ENCODE measurements at places on chromosomes 7 and 10.

DNA sequence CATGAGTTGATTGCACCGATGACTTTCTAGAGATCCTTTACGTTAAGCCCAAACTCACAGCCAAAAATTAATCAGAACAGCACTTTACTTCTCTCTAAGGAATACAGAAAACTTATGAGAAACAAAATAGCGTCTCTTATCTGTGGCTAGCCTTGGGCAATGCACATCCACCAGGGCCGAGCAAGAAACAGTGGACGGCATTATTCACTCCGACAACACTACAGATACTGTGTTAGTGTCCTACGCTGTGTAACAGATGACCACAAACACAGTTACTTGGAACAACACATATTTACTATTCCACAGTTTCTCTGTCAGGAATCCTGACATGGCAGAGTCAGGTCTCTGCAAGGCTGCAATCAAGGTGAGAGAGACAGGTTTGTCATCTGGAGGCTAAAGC lies 598.3 kb upstream of the ADARB2 start:
- no peak for DNase-seq

- DNase-seq, result no peak
Observed at GRCh38 chr10:125377368-125377767, 217.0 kb upstream of the CTBP2 start.

- no peak for DNase-seq
Observed at GRCh38 chr10:70362328-70362727, 20.1 kb downstream of the LRRC20 start.

DNA sequence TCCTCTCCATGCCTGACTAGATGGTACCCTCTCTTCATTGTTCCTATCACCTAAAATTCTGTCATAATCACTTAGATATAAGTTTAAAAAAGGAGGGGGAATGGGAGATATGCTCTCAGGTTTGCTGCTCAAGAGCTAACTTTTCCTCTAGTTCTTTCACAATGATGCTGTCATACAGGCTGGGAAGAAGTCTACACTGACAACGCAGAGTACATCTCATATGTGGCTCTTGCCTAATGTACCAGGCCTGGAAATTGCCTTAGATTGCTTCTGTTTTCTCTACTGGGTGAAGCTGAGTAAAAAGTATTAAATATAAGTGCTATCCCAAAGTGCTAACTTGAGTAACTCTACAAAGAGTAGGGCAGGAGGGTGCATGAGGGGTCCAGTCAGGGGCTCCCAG lies 43.8 kb upstream of the BET1 start:
- no peak for DNase-seq

GRCh38 chr10:124116771-124117510 lies 23.5 kb upstream of the CHST15 start:
- DNase-seq, result peak; percentile 3

GRCh38 chr7:149721084-149721601 lies 52.2 kb downstream of the ZNF467 start:
- DNase-seq, result no peak

GRCh38 chr10:107829161-107829560 lies 664.7 kb upstream of the SORCS1 start:
- DNase-seq, result no peak

DNA sequence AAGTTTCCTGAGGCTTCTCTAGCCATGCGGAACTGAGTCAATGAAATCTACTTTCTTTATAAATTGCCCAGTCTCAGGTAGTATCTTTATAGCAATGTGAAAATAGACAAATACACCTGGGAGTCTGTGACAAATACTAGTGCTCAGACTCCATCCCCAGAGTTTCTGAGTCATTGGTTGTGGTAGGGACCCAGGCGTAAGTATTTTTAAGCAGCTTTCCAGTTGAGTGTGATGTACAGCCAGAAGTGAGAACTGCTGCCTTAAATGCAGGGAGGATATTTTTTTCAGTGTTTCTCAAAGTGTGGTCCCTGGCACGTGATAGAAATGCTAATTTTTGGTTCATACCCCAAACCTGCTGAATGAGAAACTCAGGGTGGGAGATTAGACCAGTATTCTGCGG lies 121.7 kb downstream of the SORCS3 start:
- no peak for DNase-seq

GRCh38 chr7:125450749-125451148 lies 521.1 kb upstream of the POT1 start:
- no peak for DNase-seq

- DNase-seq, result no peak
Observed at GRCh38 chr7:155292680-155293226, 4.9 kb upstream of the INSIG1 start.

- DNase-seq, result no peak
Observed at GRCh38 chr7:51335057-51335456, 18.4 kb upstream of the COBL start.

DNA sequence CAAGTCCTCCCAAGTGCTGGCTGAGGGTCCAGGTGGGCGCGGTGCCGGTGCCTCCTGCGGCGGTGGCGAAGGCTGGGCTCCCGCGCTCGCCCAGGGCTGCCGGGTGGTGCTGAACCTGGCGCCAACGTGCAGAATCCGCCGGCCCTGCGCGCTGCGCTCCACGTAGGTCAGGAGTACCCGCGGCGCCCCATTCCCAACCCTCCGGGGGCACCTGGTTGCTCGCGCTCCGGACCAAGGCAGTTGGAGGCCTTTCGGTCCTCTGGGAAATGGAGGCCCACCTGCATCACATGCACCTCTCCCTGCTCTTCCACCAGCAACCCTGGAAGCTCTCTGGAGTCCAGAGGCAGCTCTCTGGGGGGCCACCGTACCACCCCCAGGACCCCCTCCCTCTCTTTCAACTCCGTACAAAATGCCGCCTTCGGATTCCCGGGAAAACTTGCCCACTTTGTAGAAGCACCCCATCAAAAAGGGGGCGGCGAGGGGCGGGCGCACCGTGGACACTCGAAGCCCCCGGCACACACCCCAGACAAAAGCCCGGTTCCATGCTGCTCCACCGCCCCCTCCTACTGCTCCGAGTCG lies 745 bp downstream of the SLC16A9 start:
- peak; percentile 26 for DNase-seq

DNA sequence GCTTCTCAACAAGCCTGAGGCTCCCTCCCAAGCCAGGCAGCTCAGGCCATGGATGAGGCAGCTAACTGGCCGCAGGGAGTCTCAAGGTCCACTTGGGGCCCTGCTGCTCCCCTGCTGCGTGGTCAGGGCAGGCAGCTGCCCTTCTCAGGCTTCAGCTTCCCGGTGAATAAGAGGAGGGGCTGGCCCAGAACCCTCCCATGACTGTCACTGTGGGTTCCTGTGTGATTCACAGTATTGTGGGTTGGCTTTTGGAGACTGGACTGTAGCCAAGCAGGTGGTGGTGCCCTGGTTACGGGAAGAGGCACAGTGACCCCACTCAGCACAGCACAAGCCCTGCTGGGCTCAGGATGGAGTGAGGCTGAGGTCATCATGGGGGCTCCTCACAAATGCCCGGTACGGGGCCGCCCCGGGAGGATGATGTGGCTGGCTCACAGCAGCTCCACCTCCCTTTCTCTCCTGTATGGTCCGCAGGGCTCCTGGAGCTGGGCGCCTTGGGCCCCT lies 189.8 kb downstream of the HECW1 start:
- no peak for DNase-seq

- DNase-seq, result peak; percentile 100
Observed at GRCh38 chr7:138460176-138460648, at the start of gene TRIM24. Gene TRIM24, plus strand, starts transcription at chr7:138460259. Its CDS starts 290 bp downstream, at chr7:138460549.

DNA sequence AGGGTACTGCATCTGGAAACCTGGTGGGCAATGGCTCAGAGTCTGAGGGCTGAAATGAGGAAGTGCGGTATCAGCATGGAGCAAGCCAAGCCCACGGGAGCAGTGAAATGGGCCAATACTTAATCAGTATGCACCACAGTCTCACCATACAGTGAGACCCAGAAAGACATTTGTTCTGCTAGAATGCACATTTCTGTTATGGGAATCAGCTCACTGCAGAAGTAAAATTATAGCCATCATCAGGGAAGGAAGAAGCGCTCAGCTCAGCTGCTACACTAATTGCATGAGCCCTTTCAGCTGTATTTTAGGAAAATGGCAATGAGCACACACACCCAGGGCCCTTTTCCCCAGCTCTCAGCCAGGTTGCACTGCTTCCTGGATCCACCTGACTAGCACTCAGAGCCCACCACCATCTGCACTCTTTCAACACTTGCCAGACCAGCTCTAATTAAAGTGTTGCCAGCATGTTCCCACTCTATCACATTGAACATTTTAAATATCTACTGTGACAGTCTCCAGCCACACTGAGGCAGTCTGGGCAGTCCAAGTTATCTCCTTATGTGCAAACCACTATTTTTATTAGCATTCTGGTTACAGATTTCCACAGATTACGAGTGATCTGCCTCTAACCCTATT lies 44.2 kb upstream of the PIK3AP1 start:
- no peak for DNase-seq

DNA sequence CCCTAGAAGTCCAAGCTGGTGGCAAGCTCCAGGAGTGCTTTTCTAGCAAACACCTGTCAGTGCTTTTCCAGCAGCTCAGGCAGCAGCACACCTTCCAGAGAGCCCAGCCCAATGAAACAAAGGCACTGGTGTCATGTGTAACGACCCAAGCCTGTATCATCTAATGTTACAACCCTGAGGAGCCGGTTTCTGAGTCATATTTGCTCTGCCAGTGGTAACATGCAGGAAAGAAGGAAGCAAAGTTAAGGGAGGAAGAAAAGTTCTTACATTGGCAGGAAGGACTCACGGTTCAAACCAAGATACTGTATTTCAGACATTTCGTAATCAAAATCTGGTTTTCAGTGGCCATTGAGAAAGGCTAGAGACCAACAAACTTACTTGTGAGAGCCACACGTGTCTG lies at the start of gene ANKRD22:
Gene ANKRD22 (minus strand): TSS at position 139 of the 400 bp plus-strand sequence. CDS start 237 bp downstream, outside the sequence.
- no peak for DNase-seq

DNA sequence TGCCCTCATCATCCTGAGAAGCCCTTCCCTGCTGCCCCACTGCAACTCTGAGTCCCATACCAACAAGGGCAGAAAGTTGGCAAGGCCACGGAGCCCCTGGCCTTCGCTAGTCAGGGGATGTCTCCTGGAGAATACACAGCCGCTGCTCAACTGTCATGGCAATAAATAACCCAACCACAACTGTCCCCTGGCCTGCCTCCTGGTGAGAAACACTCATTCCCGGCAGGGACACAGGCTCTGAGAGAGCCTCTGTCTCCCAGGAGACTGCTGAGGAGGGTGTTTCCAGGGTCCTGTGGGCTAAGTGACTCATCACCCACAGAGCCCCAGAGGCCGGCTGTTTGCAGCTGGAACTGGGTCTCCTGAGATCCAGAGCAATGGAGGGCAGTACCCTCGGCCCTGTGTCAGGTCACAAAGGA lies 354.1 kb downstream of the TNS3 start:
- DNase-seq, result no peak

- DNase-seq, result peak; percentile 66
Observed at GRCh38 chr7:26686448-26686981, 177.9 kb downstream of the SKAP2 start.

GRCh38 chr10:117736655-117737054 lies 194.1 kb downstream of the EMX2 start:
- no peak for DNase-seq

GRCh38 chr10:26914898-26915297 lies 54.1 kb upstream of the ABI1 start:
- no peak for DNase-seq

DNA sequence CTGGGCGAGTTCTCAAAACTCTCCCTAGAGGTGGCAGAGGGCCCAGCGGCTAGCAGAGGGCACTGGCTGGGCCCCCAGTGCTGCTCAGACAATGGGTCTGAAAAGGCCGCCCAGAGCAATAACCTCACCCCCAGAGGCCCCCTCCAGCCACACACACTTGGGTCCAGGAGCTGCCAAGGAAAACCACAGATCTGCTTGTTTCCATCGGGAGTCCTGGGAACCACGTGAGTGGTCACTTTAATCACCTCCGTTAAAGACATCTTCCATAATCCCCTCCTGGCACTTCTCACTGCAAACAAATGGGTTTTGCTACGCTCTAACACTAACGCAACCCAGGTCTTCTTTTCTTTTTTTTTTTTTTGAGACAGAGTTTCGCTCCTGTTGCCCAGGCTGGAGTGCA lies 30.0 kb downstream of the NUDT1 start:
- DNase-seq, result no peak

- DNase-seq, result no peak
Observed at GRCh38 chr7:94393246-94394108, 1.2 kb upstream of the COL1A2 start.

DNA sequence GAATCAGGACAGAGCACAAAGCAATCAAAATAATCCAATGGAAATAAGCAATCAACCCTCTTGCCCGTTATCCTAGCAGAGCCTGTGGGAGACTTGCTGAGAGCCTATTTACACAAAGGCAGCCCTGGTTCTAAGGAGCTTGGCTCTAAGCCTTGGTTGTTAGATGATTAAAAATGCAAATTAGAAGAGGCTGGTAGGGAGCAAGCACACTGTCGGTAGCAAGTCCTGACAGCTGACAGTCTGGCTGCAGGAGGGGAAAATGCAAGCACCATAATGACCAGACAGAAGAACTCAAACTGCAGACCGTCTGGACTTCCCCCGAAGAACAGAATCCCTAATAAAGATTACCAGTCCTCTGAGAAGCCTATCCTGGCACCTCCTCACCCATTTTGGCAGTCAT lies 131.8 kb upstream of the CTTNBP2 start:
- DNase-seq, result no peak

- no peak for DNase-seq
Observed at GRCh38 chr7:146683439-146683838, 566.8 kb downstream of the CNTNAP2 start.

DNA sequence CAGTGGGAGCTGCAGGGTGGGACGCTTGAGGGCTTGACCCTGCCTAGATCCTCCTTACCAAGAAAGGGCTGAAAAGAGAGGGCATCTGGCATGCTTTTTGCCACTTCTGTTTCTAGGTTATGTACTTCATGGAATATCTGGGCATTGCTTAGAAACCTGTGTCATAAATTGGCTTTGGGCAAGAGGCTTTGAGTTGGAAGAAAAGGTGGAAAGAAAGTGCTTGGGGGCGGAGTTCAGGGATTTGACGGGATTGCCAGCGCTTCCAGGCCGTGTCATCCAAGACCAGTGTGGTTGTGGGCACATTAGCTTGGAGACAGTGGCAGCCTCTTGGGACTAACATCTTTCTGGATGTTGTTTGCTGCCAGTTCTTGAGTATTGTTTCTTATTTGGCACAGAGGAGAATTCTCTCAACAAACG lies 825 bp downstream of the ZNF862 start:
- peak; percentile 40 for DNase-seq

DNA sequence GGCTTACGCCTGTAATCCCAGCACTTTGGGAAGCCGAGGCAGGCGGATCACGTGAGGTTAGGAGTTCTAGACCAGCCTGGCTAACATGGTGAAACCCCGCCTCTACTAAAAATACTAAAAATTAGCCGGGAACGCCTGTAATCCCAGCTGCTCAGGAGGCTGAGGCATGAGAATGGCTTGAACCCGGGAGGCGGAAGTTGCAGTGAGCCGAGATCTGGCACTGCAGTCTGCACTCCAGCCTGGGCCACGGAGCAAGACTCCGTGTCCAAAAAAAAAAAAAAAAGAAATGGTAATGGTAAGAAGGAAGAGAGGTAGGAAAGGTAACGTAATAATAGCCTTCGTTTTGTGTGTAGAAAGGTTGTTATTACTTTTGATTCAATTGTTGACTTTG lies 1.2 kb downstream of the HSPA14 start:
- DNase-seq, result no peak

DNA sequence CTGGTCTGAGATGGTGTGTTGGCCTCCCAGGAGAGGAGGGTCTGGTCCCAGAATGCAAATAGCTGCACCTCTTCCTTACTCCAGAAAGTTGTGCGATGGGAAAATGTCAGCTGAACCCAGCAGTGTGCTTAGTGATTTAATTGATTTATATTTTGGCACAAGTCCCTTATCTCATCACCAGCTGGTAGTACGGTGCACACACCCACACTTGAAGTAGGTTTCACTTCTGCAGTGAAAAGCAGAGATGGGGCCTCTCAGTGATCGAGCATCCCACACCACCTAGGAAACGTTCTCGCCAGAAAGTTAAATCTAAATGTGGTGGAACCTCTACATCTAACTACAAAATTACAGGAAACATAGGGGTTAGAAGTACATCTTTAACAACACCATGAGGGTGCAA lies 80.4 kb downstream of the UBE3C start:
- DNase-seq, result no peak

All from NCI-H1092 treated with DMSO at 0.1 percent for 48 hours (cell line).